GM12891 (cell line): ENCODE measurements at places on chromosomes 3 and 15.

DNA sequence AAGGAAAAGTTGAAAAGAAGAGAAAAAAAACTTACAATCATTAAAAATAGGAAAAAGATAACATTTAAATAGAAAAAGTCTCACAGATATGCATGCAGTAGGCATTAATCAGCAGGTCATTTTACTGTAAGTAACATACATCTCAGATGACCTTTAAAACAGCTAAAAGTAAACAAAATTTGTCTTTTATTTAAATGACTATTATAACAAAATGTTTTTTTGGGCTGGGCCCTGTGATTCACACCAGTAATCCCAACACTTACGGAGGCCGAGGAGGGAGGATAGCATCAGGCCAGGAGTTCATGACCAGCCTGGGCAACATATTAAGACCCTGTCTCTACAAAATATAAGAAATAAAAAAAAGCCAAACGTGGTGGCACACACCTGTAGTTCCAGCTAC lies 14.7 kb downstream of the IQGAP1 start:
- DNase-seq = no peak

DNA sequence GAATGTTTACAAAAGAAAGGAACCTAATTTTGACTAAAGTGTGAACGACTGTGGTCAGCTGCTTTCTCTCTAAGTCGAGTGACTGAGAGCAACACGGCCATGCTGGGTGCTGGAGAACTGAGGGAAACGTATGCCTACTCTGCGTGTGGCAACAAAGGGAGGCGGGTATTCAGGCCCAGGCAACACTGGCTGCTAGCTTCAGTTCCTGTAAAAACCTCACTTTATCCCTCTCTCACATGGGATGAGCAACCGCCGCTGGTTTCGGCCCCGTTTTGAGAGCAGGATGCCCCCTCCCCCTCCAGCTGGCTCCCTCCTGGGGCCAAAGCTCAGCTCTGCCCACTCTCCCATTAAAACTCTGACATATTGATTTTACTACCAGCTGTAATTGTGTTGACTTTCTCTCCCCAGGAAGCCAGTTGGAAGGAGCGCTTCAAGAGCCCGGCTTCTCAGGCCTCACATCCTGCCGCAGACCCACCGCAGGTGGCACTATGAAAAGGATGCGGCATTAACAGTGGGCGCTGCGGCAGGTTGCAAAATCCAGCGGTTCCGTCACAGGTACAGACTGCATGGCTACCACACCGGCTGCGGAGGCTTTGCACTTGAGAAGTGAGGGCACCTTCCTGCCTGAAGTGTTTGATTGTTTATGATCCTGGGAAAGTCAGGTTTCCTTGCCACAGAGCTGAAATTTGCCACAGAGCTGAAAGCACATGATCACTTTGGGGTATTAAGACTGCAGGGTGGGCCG lies 12.7 kb downstream of the PLXND1 start:
- DNase-seq = no peak

DNA sequence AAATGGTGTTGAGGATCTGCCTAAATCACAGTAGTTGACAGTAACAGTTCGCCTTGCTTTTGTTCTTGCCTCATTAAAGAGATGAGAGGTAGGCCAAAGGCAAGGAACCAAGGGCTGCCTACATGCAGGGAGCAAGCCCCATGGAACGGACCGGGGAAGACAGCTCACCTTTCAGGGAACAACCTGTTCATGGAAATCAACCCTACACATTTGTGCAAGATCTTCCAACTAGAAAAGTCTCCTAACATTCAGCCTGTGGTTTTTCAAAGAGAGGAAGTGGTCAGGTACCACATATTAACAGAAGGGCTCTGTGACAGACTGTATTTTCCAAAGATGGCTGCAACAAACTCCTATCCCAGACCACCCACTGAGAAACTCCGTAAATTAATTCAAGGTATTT lies 1031.8 kb upstream of the NR2F2 start:
- no peak for DNase-seq

DNA sequence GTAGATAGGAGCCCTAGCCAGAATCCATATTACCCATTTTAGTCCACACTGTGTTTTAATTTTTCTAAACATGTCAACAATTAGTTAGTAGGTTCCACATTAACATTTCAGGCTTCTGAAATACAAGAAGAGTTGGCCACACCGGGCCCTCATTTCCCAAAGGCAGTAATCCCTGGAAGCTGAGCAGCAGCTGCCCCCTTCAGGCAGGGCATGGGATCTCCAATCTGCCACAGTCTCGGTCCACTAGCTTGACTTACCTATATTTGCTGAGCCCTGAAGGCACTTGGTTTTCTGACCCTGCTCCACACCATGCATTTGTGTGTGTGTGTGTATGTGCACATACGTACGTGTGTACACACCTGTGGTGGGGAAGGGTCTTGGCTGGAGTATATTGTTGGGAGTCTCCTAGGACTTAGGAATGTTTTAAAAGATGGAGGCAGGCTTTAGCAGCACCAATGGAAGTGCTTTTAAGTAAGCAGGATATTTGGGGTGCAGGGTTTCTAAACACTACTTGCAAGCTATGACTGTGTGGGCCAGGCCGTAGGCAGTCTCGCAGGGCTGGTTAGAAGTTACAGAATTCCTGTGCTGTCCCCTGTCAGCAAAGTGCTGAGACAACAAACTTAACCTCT lies 71.2 kb upstream of the SOX14 start:
- DNase-seq = peak; percentile 7

GRCh38 chr3:173140986-173141385 lies at the start of gene SPATA16:
Gene SPATA16 (minus strand): TSS chr3:173141235. CDS start chr3:173117731, 23,504 bp downstream.
- DNase-seq = no peak

- peak; percentile 25 for DNase-seq
These were observed 202.8 kb downstream of the SV2B start for GRCh38 chr15:91302588-91303439.

DNA sequence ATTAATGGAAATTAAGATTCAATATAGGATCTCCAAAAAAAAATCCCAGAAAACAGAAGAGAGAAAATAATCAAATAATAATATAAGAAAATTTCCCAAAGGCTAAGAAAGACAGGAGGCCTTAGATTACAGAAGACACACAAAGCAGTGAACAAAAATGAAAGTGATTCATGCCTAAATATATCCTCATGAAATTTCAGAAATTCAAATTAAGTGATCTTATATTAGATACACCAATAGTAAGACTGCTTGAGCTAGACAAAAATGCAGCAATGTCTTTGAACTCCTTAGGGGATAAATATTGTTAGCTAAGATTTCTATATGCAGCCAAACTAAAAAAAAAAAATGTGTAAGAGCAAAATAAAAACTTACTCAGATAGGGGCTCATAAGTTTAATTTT lies 44.6 kb upstream of the ARPP21 start:
- DNase-seq = no peak

- DNase-seq = peak; percentile 82
These were observed 32.7 kb downstream of the IQSEC1 start for GRCh38 chr3:13040361-13041074.

GRCh38 chr15:58486564-58486963 lies 54.8 kb downstream of the LIPC start:
- no peak for DNase-seq

- DNase-seq = no peak
These were observed 302.9 kb downstream of the SATB1 start for GRCh38 chr3:18122264-18122663.

GRCh38 chr15:63251701-63252100 lies 25.7 kb upstream of the APH1B start:
- DNase-seq = no peak

GRCh38 chr3:5630406-5630805 lies 442.9 kb downstream of the EDEM1 start:
- DNase-seq = no peak

- no peak for DNase-seq
These were observed 104.5 kb downstream of the IGF2BP2 start for GRCh38 chr3:185720326-185720725.

- no peak for DNase-seq
These were observed 75.9 kb downstream of the MYO9A start for GRCh38 chr15:72042054-72042453.

GRCh38 chr3:113167825-113168801 lies 43.2 kb upstream of the BOC start:
- no peak for DNase-seq

DNA sequence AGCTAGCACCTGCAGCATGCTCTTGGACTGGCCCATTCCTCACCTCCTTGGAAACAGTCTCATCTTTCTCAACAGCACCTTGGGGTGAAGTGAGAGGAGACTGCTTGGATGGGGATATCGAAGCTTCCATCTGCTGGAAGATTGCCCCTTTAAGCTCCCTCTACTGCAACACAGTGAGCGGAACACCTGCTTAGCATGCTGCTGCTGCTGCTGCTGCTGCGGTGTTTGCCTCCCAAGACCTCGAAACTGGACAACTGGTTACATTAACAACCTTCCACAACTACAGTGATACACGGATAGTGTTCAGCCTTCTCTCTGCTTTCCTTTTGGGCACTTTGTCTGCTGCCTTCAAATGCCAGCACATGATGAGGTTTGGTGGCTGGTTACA lies 253.9 kb upstream of the LYSMD4 start:
- no peak for DNase-seq

DNA sequence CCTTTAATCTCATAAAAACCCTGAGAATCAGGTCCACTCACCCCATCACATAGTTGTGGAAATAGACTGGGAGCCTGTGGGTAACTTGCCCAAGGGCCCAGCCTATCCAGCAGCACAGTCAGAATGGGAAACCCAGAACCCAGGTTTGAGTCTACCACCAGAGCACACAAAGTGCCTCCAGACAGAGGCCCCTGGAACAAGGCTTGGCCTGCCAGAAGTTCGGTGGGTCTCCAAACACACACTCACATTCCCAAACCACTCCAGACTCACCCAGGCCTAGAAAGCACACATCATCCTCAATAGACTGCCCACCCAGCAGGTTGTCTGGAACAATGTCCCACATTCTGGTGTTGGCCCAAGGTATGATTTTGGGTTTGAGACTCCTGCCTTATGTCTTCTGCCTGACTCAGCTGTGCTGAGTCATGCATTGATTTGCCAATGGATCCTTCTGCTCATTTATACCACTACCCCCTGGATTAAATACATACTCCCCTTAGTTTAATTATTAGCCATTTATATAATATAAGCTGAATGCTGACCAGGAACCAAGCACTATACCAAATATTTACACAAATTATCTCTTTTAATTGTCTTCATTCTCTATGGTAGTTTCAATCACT lies 4.5 kb downstream of the SLC12A8 start:
- DNase-seq = no peak

DNA sequence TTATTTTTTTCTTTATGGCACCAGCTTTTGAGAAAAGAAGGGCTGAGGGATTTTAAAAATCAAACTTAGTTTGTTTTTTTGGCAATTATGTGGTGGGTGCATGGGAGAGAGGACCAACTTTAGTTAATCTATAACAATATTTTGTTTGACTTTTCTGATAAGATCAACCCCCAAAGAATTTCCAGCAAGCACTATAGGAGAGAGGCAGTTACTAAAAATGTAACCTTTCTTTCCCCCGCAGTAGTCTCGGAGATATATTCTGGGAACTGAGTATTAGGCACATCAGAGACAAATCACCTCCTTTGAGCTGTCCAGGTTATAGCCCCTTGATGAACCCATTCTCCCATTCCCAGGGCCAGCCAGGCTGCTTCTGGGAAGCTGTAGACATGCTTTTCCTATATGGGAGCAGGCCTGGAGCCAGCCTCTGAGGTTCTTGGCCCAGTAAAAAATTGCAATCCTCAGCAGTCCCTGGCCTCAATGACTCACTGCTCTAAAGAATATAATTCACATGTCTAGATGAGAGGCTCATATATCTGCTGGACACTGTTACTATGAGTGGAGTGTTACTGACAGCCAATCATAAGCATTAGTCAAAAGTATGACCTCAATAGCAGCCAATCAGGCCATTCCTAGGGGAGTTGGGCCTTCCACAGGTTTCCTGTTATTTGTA lies 138.3 kb upstream of the AGBL1 start:
- DNase-seq = no peak

- DNase-seq = no peak
These were observed 10.3 kb downstream of the TM2D3 start for GRCh38 chr15:101641894-101642293.

DNA sequence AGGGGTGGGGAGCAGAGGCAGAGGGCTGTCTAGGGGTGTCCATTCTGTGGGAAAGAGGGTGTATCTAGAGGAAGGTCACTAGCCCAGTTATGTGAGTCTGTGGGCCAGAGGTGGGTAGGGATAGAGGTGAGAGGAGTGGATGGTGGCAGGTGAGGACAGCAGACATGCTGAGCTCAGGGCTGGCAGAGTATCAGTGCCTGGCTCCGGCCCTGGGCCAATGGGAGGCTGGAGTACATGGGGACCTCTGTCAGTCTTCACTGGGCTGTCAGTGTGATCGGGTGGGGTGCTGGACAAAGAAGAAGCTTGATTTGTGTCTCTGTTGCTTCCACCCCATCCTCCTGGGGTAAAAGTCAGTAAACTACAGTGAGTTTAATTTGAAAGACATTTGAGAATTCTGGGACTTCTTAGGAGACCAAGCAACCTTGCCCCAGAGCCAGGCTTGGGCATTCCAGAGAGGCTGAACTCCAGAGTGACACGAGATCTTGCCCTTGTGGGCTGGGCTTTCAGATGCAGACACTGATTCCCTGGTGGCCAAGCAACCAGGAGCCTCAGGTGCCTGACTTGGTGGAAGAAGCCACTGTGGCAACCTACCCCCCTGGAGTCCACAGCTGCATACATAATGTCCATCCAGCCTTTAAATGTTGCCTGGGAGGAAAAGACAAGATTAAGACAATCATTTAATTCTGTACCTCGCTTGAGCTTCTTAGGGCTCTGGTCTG lies 60.7 kb downstream of the EXOG start:
- DNase-seq = no peak

GRCh38 chr3:194321693-194322640 lies 29.2 kb downstream of the CPN2 start:
- DNase-seq = no peak

DNA sequence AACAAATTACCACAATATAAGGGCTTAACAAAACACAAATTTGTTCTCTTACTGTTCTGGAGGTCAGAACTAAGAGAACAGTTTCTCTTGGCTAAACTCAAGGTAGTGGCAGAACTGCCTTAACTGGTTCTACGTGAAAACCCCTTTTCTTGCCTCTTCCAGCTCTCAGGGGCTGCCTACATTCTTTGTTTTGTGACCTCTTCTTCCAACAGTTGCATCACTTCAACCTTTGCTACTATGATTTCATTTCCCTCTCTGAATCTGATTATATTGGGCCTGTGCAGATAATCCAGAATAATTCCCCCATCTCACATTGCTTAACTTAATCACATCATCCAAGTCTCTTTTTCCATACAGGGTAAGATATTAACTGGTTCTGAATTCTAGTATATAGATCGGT lies 624.6 kb downstream of the ZPLD1 start:
- DNase-seq = no peak

GRCh38 chr15:22903961-22904534 lies 65.6 kb downstream of the NIPA2 start:
- no peak for DNase-seq

- DNase-seq = no peak
These were observed 59.5 kb upstream of the RYK start for GRCh38 chr3:134309987-134310700.
